ENCODE measurements at places on chromosomes 11 and 22.
A peak's percentile ranks its signal among the peaks of the same experiment; 100 is the strongest.

GRCh38 chr11:15704556-15704955, 589.8 kb downstream of the INSC start:
- no peak for DNase-seq

DNA sequence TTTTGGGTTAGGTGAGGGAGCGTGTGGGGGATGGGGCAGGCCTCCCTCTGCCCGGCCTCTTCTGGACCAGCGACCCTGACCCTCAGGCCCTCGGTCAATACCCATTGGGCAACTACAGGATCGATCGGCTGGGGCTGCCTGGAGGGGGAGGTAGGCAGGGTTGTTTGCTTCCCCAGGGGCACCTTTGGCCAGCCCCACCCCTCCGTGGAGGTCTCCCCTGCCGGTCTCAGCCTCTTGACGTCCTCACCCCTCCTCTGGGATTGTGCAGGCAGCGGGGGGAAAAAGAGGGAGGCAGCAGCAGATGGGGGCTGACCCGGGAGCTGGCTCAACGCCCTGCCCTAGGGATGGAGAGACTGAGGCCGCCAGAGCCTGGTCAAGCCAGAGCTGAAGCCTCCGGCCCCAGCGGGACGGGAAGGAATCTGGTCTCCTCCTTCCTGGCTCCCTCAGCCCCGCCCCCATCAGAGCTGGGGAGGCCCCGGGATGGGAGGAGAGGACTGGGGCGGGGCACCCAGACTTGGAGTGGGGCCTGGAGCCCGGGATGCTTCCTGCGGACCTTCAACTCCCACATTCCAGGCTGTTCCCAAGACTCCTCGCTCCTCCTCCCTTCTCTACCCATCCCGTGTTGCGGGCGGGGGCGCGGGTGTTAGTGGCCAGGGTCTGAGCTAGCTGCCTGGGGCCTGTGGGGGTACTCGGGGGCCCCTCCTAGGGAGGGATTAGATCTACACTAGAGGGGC, 14.4 kb upstream of the CDC42EP1 start:
- DNase-seq = peak; percentile 90

GRCh38 chr11:29208117-29208516, 808.7 kb downstream of the KCNA4 start:
- DNase-seq = no peak

DNA sequence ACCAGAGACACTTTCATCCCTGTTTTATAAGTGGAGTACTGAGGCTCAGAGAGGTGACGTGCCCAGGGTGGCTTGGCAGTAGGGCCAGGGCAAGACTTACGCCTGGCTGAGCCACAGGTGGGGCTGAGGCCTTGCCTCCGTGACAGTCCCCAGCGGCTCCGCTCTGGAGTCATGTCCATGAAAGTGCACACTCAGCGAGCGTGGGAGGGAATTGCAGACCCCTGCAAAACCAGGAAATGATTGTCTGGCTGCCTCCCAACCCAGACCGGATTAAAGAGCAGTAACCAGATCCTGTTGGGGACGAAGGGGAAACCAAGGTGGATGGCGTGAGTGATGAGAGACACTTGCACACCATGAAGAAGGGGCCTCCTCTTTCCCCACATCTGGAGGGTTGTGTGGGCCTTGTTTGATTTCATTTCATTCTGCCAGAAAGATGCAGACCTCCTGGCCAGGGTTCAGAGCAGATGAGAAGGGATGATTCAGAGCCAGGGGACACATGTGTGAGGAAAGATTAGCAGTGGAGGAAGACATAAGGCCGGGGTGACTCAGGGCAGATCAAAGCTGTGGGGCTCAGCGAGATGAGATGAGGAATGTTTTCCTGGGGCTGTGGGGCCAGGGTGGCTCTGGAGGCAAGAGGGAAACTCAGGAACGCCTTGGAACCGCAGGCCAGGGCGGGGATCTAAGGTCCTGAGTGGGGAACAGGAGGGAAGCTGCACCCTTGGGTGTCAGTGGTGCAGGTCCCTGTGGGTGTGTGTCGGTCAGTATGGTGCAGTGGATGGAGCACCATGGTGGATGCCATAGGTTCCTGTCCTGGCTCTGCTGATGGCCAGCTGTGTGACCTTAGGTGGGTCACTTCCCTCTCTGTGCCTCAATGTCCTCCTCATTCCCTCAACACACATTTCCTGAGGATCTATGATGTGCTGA, 29.9 kb upstream of the LRRC32 start:
- DNase-seq = peak; percentile 71

- no peak for DNase-seq
These were observed 21.9 kb downstream of the TTLL8 start for GRCh38 chr22:50035976-50036724.

GRCh38 chr11:57646799-57647303, 2.9 kb downstream of the YPEL4 start:
- DNase-seq = no peak

DNA sequence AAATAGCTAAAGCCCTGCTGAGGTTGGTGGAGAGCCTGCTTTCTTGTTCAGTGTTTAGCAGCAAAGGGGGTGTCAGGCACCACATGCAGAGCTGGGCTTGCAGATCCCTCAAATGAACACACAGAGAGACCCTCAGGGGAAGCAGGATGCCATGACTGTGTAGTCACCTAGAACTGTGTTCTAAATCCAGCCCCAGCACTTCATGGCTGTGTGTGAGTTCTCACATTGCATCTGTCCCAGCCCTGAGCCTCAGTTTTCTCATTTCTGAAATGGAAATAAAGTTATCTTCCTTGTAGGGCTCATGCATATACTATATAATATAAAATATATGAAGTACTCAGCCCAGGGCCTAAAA, 47.1 kb downstream of the CWC15 start:
- DNase-seq = peak; percentile 28

DNA sequence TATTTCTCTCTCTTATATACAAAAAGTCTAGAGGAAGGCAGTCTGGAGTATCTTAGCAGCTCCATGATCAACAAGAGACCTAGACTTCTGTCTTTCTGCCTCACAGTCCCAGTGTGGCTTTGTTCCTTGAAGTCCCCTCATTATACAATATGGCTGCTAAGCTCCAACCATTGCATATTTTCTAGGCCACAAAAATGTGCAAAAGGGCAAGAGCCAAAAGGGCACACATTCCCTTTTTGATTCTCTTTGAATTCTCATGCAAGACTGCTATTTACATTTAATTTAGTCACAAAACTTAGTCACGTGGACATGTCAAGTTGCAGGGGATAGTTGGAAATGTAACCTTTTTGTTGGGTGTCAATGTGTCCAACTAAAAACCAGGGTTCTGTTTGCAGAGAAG, 64.2 kb upstream of the OLFML1 start:
- DNase-seq = no peak

DNA sequence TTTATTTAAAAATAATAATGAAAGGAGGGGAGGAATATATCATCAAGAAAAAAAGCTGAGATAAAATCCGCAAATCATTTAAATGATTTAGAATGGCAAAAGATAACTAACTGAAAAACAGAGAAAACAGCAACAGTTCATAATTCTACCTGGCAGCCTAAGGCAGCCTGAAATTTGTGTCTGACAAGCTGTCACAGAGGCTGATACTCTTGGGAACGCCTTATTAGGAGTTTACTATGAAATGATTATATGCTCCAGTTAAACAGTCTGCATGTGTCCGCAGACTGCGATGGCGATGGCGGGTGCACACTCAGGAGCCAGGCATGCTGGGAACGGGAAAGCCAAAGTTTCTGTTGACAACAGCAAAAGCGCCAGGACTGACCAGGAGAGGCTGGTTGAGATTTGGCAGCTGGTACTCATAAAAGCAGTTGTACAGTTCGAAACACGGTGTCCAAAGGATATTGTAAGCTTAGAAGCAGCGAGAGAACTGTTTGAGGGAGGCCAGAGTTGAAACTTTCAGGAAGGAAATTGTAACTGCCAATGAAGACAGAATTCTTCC, 172.9 kb upstream of the MPPED2 start:
- DNase-seq = no peak

GRCh38 chr22:19868773-19869471, 14.2 kb upstream of the GNB1L start:
- DNase-seq = peak; percentile 55

GRCh38 chr11:90947930-90948329, 725.1 kb upstream of the CHORDC1 start:
- DNase-seq = no peak

DNA sequence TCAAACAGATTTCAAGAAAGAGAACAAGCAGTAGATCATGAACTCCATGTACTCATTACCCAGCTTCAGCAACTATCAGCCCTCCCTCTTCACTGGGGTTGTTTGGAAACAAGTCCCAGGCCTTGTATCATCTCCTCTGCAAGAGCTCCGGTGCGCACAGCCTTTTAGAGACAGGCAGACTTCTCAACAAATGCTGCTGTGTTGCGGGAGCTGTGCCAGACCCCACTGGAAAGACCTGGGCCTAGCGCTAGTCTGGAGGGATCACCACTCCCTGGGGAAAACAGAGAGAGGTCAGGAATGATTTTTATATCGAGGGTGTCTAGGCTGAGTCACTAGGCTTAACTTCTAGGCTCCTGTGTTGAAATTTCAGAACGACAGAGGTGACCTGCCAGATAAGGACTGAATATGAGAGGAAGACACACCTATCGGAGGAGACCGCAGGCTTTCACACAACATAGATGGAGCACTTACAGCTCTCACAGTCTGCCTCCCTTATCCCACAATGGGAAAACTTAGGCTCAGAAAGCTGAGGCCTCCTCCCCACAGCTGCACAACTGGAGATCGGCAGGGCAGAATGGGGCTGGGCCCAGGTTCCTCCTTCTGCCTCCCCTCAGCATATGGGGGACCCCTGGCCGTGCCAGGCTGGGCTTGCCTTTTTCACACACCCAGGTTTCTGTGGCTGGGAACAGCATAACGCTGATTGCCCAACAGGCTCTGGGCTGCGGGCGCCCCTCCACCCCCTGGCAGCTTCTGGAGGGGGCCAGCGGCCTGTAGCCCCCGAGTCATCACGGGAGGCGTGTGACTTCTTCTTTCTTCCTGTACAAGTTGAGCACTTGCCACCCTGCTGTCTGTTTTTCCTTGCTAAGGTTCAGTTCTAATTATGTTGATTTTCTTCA, 86.0 kb downstream of the PKNOX2 start:
- no peak for DNase-seq

GRCh38 chr11:17845431-17845881, 110.9 kb downstream of the KCNC1 start:
- DNase-seq = no peak

DNA sequence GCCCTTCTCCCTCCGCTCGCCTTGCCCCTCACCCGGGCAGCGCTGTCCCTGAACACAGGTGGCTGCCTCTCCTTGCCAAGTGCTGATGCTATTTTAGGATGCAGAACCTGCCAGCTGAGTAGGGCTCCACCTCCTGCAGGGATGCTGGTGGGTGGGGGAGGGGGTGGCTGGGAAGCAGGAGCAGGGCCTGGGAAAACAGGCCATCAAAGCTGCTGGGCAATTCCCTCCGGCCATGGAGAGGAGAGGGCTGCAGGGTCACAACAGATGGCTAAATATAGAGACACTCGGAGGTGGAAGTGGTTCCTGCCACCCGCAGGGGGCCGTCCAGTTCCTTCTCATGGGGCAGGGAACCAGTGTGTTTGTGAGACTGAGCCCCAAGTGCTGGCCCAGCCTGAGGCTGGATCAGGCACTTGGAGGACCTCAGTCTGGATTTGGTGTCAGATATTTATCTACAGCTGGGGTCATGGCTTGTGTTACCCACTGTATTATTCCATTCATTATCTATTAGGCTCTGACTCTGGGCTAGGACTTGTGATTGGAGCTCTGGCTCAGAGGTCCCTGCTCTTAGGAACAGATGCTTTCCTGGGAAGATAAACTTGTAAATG, 59.6 kb downstream of the LRRC32 start:
- DNase-seq = peak; percentile 15

- DNase-seq = no peak
These were observed 867.6 kb downstream of the TBC1D22A start for GRCh38 chr22:47629791-47630655.

DNA sequence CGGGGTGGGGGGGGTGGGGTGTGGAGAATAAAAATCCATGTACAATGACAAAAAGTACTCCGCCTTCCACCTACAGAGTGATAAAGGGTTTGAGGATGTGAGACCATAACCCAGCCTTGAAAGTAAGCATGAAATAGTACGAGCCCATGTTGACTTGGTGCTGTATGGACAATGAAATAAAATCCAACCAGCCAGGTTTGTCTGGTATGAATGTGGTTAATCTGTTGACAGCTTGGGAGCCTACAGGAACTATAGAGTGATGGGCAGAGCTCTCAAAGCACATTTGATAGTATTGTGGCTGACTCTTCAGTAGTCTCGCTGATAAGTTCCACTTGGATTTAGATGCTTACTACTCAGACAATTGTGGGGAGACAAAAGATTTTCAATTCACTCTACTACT, 48.8 kb upstream of the CD44 start:
- no peak for DNase-seq

GRCh38 chr11:25758145-25758661, 573.7 kb upstream of the ANO3 start:
- DNase-seq = no peak

DNA sequence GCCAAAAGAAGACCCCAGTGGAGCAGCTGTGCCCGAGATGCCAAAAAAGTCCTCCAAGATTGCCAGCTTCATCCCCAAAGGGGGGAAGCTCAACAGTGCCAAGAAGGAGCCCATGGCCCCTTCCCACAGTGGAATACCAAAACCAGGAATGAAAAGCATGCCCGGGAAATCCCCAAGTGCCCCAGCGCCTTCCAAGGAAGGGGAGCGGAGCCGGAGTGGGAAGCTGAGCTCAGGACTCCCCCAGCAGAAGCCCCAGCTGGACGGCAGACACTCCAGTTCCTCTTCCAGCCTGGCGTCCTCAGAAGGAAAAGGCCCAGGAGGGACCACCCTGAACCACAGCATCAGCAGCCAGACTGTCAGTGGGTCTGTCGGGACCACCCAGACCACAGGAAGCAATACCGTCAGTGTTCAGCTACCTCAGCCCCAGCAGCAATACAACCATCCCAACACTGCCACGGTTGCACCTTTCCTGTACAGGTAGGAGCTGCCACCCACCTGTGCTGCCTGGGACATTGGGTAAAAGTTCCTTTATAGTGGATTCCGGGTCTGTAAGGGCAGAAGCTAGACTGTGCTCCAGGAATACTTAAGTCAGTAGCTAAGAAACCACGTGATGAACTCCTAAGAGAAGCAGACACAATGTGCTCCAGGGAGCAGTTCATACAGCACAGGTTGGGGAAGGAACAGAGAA, 221.3 kb downstream of the NAV2 start:
- DNase-seq = no peak

DNA sequence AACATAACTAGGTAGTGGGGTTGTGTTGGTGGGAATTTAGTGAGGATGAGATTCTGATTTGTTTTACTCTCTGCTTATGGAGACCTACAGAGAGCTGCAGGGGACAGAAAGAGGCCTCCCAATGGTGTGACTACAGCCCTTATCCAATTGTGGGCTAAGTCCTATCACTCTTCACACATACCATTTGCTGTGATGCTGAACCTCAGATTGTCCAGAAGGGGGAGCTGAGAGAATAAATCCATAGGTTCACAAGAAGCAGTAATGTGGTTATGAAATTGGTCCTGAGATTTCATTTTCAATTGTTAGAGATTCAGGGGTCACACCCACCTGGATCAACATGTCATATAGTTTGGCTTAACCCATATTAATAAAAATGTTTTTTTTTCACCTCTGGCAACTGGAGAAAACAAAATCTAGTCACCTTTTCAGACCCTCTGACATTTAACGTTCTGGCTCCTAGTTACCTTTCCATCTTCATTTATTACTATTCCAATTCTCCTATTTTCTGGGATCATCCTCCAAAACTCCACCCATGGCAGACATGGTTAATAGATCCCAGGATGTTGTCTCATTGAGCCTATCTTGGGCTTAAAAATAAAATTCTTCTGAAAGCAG, 53.3 kb upstream of the PTPN5 start:
- peak; percentile 68 for DNase-seq

GRCh38 chr11:134623711-134624110, 211.7 kb upstream of the B3GAT1 start:
- DNase-seq = peak; percentile 16

Data from SJCRH30 (cell line).